H9 (cell line): ENCODE measurements at places on chromosomes 6 and 20.
A peak's percentile ranks its signal among the peaks of the same experiment; 100 is the strongest.

- no peak for DNase-seq
Measured at GRCh38 chr20:9500121-9500520, 14.3 kb upstream of the LAMP5 start.

DNA sequence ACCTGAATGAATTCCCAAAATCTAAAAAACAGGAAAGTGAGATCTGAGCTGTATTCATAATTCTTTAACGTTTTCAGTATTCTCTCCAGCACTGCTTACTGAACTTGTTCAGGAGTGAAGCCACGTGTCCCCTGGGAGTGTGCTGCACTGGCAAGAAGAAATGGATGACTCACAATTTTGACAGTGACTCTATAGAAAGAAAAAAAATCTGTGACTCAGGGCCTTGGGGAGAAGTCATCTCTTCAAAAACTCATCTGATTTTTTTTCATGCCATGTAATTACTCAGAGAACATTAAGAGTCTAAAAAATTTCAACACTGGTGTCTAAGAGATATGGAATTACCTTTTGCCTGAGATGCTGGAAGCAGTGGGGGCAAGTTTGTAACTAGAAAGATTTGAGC is 39.7 kb downstream of the ANKEF1 start:
- no peak for DNase-seq

DNA sequence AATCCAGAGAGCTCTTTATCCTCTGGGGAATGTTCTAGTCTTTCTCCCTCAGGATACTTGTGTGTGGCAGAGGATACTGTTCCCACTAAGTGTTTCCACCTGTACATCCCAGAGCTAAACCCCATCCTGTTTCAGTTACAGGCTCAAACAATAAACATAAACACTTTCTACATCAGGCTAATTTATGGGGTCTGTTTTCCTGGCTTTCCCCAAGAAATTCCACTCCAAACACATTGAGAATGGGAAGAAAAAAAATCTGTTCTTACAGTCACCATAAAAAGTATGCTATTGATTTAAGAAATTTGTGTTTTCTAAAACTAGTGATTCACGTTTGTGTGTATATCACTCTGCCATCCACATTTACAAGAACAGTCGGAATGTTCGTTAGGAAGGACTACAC is 293.9 kb upstream of the FOXQ1 start:
- no peak for DNase-seq

DNA sequence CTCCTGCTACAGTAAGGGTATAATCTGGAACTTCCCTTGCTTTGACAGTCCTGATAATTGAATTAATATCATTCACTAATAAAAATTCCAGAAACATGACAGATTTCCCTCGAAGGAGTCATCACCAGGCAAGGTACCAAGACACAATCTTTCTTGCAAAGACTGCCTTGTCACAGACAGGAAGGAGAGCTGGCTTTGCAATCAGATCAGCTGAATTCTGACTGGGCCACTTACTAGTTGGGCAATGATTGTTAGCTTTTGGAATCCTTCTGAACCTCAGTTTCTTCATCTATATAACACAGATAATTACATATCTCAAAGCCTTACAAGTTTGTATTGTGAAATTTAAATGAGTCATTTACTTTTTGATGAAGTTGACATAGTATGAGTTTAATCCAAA is 344.2 kb downstream of the RFPL4B start:
- DNase-seq = no peak

DNA sequence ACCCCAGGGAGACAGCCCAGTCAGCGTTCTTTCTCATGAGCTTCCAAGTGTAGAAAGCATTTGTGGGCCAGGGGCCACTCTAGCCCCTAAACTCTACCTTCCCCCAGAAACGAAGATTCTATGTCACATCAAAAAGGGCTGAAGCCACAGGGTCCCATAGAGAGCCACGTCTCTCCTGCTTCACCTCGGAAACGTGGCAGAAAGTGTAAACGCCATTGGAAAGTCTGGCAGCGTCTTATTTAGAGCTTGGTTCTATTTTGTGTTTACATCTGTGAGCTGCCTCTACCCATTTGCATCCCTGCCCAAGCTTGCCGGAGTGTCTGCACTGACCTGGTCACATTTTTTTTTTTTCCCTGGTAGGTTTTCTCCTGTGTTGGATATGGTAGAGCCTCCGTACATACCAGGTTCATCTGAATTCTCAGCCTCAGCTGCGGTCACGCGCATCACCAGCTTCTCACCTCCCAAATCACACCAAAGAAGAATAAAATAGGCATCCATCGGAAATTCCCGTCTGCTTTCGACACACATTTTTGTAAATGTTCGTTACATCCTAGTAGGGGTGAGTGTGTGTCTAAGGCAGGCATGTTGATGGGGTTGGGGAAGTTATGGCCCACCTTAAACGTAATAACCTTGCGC is 62.6 kb downstream of the NPEPL1 start:
- peak; percentile 10 for DNase-seq

- no peak for DNase-seq
Measured at GRCh38 chr6:134372603-134373281, 54.8 kb upstream of the SGK1 start.

- no peak for DNase-seq
Measured at GRCh38 chr20:45153752-45154151, 20.9 kb upstream of the PI3 start.

DNA sequence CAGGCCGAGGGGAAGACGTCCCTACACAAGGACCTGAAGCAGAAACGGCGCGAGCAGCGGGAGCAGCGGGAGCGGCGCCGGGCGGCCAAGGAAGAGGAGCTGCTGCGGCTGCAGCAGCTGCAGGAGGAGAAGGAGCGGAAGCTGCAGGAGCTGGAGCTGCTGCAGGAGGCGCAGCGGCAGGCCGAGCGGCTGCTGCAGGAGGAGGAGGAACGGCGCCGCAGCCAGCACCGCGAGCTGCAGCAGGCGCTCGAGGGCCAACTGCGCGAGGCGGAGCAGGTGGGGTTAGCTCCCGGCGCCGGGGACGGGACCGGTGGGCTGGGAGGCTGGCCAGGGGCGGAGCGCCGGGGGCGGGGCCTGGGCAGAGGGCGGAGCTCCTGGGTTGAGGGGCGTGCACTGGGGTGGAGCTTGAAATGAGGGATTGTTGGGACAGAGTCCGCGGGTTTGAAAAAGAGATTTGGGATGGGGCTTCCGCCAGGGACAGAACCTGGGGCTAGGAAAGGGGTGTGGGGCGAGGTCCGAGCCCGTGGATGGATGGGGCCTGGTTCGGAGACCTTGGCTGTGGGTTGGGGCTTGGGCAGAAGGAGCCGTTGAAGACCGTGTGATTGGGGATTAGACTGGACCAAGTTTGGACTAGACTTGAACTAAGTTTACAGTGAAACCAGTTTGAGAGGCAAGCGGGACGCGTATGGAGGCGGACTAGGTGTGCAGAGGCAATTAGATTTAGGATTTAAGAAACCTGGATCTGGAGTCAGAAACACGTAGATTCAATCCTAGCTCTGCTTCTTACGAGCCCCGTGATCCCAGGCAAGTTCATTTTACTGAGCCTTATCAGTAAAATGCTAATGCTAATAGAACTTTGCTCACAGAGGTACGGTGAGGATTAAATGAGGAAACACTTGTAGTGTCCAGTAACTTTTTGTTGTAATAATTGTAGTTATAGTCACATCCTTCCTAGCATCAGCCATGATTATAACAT is 20.9 kb downstream of the DEF6 start:
- DNase-seq = peak; percentile 96
